ENCODE measurements at places on chromosomes 4 and X.
A peak's percentile ranks its signal among the peaks of the same experiment; 100 is the strongest.

DNA sequence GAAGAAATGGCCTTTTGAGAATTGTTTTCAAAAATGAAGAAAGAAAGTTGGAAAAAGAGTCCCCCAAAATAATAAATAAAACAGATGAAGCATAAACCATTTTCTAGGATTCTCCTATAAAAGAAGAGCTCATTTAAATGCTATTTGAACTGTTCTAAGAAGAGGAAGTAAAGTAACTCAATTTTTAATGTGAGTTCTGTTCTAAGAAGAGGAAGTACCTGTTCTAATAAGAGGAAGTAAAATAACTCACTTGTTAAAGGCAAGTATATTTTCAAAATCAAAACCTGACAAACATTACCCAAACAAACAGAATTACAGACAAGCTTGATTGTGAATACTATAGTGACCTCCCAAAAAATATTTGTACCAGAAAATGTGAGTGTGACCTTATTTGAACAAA lies 1326.3 kb downstream of the C4orf33 start:
- no peak overlapping the region for H3K27ac ChIP-seq
- no peak overlapping the region for H3K4me3 ChIP-seq
- DNase-seq = no peak
- no peaks in the 10 kb centered on the region for H3K4me1 ChIP-seq

DNA sequence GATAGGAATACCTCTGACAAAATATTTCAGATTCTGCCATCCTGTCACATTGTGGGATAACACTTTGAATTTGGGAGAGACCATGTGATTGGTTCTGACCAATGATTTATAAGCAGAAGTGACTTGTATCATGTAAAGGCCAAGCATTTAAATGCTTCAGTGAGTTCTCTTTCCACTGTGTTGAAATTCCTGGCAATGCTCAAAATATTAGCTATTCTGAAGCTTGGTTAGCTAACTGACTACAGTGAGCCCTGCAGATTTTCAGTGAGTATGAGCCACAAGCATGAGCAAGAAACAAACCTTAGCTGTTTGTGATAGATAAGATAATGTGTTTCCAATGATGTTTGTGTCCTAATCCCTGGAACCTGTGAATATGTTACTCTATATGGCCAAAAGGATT lies 562.8 kb upstream of the AADAT start:
- no peak for DNase-seq
- no peaks in the 10 kb centered on the region for H3K36me3 ChIP-seq
- H3K4me1 ChIP-seq = no peaks in the 10 kb centered on the region
- no peak overlapping the region for H3K4me3 ChIP-seq
- no peaks in the 10 kb centered on the region for H3K27me3 ChIP-seq

- H3K36me3 ChIP-seq = peaks cover 3% of the 10 kb centered on the region
- no peak for DNase-seq
- no peak overlapping the region for H3K4me3 ChIP-seq
- H3K4me1 ChIP-seq = peaks cover 26% of the 10 kb centered on the region
- H3K27ac ChIP-seq = peak overlapping the region; percentile 90
- no peaks in the 10 kb centered on the region for H3K27me3 ChIP-seq
Observed at GRCh38 chr4:26175905-26176470, 144.8 kb upstream of the RBPJ start.

- no peak overlapping the region for H3K4me3 ChIP-seq
- H3K27me3 ChIP-seq = no peaks in the 10 kb centered on the region
- H3K36me3 ChIP-seq = no peaks in the 10 kb centered on the region
- DNase-seq = no peak
Observed at GRCh38 chr4:172953896-172954568, 214.6 kb upstream of the GALNT7 start.

DNA sequence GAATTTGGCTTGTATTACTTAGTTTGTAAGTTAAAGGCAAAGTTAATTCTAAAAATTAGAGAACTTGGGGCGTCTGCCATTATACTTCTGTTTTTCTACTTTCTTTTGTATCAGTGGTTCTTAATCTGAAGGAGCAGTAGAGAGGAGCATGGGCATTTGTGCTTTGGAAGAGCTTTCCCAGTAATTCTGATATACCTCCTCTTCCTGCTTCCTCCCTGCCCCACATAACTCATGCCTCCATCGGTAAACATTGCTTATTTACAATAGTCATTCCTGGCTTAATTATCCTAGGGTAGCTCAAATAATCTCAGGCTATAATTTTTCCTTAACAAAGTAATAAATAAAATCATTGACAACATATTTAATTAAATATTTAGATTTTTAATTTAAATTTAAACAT lies 37.1 kb upstream of the SPARCL1 start:
- no peak for DNase-seq
- H3K27me3 ChIP-seq = peaks cover 3% of the 10 kb centered on the region
- H3K27ac ChIP-seq = no peak overlapping the region
- H3K4me1 ChIP-seq = no peaks in the 10 kb centered on the region
